ENCODE measurements at places on chromosomes 6 and 20.

DNA sequence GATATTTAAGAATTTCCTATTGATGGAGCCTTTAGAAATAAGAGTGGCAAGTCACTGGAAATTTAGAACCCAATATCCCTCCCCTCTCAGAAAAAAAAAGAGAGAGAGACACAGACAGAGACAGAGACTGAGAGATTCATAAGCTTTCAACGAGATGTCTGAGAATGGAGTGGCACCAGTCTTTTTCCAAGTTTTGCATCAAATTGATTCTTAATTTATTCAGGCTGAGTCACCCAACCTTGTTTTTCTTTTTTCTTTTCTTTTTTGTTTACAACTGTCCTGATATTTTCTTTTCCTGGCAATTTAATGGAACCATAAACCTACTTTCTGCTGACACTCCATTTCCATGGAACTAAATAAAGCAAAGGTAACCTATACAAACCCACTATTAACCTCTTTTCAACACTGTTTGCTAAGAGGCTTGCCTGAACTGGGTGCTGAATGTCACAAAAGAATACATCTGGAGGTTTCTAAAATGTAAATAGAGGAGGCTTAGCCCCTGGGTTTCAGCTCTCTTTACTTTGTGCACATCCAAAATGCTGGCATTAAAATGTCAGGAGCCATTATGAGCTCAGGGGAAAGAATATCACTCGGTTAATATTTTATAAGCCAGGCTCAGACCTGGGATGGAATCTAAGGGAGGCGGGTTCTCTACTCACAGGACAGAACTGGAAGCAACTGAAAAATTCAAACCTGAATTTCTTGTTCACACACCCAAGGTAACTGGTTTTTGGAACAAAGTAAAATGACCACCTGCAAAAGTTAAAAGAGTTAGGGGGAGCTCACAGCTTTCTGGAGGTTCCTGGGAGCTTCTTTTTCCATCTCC is 100.8 kb downstream of the BFSP1 start:
- no peak for DNase-seq

DNA sequence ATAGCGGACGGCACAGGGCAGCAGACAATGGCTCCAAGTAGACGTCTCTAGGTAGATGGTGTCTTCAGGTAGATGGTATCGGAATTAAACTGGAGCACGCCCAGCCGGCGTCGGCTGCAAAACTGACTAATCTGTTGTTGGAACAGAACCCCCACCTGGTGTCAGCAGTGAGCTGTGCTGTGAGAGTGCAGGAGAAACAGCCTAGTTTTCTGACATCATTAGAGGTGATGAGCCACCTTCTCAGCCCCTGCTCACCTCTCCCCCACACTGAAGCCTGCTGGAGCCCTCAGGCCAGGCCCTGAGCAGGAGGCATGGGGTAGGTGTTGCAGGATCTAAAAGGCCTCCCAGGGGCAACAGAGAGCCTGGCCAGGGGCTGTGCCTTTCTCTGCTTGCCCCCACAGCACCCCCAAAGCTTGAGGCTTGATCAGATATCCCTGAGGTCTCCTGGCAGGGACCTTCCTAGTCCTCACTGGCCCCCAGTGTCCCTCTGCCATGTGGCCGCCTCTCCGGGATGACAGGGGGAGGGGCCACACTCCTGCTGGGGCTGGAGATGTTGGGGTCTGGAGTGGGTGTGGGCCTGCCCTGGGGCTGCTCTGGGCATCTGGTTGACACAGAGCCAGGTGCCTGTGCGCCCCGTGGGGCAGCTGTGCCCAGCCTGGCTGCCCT is 6.9 kb upstream of the HELZ2 start:
- peak; percentile 74 for DNase-seq

DNA sequence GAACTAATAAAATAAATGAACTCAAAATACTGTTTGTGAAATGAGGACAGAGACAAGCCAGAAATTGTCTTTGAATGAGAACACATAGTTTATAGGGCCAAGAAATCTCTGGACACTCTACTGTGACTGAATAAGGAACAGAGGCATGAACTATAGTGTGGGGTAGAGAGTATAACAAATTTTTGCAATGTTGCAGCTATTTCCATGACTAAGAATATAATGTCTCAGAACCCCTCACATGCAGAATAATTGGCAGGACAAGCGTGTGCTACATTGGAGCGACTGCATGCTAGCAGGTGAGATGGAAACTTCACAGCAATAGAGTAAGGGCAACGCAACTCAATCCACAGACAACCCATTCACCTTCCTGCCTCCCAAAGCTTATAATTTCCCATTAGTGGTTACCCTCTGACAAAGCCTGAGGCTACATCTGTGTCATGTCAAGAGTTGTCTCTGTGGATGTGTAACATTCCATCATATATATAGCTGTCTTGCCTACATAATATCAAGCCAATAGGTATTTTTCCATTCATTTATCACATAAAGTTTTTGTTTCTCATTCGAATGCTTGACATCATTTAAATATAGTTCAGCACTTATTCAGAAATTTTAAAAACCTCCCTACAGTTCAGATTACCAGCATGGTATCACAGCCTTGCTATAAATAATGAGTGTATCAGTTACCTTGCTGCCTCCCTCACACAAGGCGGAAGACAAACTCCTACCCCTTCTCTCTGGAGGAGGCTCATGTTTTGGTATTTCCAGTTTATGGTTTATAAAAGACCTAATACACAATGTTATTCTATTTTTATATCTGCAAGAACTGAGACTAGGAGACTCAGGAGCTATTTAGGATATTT is 47.9 kb upstream of the ECHDC1 start:
- no peak for DNase-seq

GRCh38 chr6:37696220-37696840 is 1.4 kb downstream of the MDGA1 start:
- no peak for DNase-seq

GRCh38 chr6:44247338-44248302 is 719 bp downstream of the HSP90AB1 start:
- DNase-seq, result peak; percentile 89
